Aortic smooth muscle cell (primary cell): ENCODE measurements at places on chromosomes 1 and 21. TPM values are rescaled to one million over a fixed set of nuclear protein-coding genes. Genes with fewer than 3 reads are reported as not detected.

Gene CNIH3
- total RNA-seq, result 3.4 and 4.9 TPM in 2 replicates

Gene TCEA3
- 14.0 and 20.3 TPM in 2 replicates for total RNA-seq

Gene AQP10
- under 0.01 and 0.06 TPM in 2 replicates for total RNA-seq

Gene OR2L8
- total RNA-seq, result not detected in 2 replicates

Gene POTED
- total RNA-seq, result not detected in 2 replicates

Gene SPTA1
- under 0.01 and 0.12 TPM in 2 replicates for total RNA-seq

Gene KRTAP11-1
- total RNA-seq, result not detected in 2 replicates

Gene PRMT6
- 7.0 and 12.2 TPM in 2 replicates for total RNA-seq

Gene ATP5PB
- total RNA-seq, result 299 and 396 TPM in 2 replicates

Gene CNR2
- total RNA-seq, result not detected in 2 replicates

Gene OPRD1
- under 0.01 TPM in 1 of 2 replicates, not detected in the other for total RNA-seq

Gene OR2T29
- total RNA-seq, result 0.06 TPM in 1 of 2 replicates, not detected in the other

Gene EDARADD
- total RNA-seq, result 0.68 and 2.5 TPM in 2 replicates

Gene CFHR2
- total RNA-seq, result not detected in 2 replicates

Gene LCE1E
- not detected in 2 replicates for total RNA-seq

Gene FMO2
- 0.13 and 0.62 TPM in 2 replicates for total RNA-seq

Gene FAM167B
- total RNA-seq, result 0.79 and 1.7 TPM in 2 replicates
